ENCODE measurements at places on chromosomes 7 and 10.
A peak's percentile ranks its signal among the peaks of the same experiment; 100 is the strongest.

GRCh38 chr7:110309941-110310340 lies 781.0 kb upstream of the LRRN3 start:
- DNase-seq, result no peak

GRCh38 chr10:99659868-99660366 lies 608 bp downstream of the ENTPD7 start:
- DNase-seq, result no peak

DNA sequence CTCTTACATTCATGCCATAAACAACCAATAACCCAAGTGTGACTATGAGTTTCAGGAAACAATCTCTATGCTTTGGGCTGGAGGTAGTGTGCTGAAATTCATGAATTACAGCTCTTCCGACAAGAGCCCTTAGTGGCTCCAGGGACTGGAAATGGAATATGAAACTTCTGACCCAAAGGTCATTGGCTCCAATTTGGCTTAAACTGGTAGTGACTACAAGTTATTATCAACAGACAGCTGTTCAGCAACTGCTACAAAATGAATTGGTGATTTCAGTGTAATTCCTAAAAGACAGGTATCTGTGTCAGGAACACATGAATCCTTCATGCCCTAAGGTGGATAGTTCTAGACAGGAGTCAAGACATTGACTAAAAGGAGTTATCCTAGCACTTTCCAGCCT lies 745.4 kb downstream of the PHTF2 start:
- no peak for DNase-seq

DNA sequence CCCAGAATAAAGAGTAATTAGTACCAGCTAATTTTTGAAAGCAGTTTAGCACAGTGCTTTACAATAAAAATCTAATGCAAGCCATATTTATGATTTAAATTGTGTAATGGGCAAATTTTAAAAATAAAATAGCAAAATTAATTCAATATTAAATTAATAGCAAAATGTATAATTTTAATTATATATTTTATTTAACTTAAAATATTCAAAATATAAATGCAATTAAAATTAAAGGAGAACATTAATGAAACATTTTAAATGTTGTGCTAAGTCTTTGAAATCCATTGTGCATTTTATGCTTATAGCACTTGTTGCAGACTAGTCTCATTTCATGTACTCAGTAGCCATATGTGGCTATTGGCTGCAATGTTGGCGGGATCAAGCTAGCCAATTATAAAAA lies 367.6 kb downstream of the SUGCT start:
- no peak for DNase-seq

DNA sequence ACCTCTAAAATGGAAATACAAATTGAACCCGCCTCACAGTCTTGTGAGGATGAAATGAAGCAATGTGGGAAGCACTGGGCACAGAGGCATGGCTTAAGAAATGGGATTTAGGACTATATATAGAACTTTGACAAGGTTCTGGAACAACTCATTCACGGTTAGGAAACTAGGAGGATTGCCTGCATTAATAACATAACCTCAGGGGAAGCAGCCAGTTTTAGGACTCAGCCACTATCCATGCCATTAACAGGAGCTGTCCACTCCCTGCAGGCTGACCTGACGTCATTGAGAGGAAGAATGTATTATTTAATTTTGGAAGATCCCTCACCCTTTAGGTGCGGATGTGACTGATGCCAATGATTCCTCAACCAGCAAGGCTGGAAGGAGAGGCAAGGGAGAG lies 34.8 kb downstream of the ITGB8 start:
- no peak for DNase-seq

- DNase-seq, result peak; percentile 4
Observed at GRCh38 chr7:112938863-112939573, 147.6 kb downstream of the GPR85 start.

- no peak for DNase-seq
Observed at GRCh38 chr10:57336865-57337264, 930.8 kb downstream of the IPMK start.

DNA sequence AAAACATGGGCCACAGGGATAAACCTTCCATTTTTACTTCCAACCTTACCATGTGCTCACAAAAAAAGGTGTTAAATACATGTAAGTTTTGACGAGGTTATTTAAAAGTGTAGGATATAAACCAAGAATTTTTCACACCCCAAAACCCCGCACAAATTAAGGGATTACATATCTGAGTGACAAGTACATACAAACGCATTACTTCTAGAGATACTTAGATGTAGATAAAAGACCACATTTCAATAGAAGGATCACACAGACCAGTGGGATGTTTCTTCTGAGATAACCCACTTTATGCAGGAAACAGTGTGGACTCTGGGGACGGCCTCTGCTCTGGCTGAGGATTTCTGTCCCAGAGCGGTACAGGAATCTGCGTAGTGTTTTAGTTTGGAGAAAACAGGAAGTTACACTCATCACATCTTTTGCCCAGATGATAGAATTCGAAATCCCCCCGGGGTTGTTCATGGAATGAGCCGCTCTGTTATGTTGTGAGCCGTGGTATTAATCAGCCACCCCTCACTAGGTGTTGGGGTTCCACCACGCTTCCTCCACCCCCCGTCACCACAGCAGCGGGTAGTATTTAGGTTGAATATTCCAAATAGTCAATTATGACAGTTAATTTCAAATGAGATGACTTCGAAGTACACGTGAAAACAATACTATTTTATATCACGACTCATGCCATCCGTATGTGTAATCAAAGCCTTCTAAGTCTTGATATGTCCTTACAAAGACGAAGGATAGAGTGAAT lies 1.3 kb upstream of the CUL1 start:
- DNase-seq, result no peak

DNA sequence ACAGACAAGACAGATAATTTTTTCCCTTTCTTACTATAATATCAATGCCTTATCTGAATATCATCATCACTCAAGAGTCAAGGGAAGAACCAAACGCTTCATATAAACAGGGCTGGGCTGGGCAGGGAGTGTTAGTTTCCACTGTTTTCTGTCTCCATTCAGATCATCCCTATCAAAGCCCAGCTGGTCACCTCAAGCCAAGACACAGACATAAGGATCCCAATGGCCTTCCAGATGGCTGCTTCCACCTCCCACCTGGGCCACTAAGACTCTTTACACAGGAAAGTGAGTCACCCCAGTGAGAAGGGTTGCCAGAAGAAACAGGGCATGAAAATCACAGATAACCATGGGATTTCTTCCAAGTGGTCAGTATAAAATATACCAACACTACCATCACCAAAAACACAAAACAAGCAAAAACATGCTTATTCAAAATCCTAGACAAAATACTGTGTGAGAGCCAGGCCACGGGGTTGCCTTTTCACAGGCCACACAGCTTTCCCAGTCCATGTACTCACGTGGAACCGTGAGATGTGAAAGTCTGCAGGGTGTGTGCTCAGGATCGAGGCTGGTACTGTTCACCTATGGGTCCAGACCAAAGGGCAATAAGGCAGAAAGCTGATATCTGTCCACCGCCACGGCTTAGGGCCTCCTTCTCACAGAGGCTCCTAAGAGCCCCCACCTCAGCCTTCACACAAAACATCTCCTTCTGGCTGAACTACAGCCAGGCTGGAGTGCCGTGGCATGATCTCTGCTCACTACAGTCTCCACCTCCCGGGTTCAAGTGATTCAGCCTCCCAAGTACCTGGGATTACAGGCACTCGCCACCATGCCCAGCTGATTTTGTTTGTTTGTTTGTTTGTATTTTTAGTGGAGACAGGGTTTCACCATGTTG lies 5.7 kb downstream of the PRSS1 start:
- no peak for DNase-seq

- no peak for DNase-seq
Observed at GRCh38 chr10:78952686-78953085, 116.1 kb upstream of the ZMIZ1 start.

DNA sequence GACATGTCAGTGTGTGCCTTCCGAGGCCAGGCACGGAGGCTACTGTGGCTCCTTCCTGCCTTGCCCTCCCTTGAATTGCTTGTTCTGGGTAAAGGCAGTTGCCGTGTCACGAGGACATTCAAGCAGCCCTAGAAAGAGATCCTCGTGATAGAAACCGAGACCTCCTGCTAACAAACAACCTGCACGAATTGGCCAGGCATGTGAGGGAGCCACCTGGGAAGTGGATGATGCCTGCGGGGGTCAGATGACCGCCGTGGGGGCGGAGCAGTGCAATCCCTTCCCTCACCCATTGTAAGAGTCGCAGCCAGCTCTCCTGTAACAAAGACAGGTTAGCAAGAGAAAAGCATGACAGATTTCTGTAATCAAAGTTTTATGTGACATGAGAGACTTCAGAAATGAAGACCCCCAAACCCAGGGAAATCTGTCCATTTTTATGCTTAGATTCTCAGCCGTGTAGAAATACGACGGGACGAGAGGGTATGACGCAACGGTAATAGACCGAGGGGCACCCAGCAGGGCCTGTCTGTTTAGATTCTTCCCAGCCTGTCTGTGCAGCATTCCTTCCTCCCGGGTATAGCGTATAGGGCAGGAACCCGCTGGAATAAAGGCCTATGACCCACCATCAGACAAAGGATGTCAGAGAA lies 241.7 kb downstream of the GATA3 start:
- DNase-seq, result no peak

DNA sequence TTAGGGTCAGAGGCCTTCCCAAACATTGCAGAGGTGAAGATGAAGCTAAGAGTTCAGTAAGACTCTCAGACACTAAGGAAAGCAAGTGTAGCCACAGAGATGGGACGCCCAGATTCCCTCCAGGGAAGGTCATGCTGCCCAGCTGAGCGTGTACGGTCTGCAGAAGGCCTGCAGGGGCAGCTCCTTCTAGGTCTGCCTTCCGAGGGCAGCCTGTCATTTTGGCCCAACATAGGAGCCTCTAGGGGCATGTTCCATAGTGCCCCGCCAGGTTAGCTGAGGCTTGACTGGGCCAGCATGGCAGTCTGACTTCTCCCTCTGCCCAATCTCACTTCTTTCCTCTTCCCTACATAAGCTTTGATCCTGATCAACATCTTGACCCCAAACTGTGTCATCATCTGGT lies 130.7 kb downstream of the PIP4K2A start:
- no peak for DNase-seq

DNA sequence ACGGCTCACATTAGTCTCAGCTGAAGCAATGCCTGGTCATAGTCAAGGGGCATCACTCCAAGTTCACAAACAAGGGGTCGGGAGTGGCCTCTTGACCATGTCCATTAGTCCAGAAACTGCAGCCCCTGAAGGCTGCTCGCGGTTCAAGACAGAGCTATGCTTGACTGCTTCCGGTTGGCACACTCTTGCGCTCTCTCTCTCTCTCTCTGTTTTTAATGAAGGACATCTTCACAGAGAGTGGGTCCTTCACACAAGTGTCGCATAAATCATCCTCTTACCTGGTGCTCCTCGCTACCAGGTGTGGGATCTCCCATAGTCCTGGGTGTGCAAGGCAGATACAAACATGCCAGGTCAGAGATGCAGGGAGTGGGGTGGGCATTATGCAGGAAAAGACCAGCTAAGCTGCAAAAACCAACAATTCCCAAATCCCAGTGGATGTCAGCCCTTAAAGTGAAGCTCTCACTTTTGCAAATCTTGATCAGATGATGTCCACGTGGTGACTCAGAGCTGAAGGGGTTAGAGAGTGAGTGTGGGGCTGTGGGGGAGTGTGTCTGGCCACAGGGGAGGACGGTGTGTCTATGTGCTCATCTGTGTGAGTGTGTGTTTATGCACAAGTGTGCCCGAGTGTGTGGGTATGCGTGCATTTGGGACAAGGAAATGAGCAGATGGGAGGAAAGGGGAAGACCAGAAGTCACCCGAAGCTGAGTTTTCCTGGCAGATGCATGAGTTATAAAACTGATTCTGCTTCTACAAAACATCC lies 83.7 kb upstream of the PPP2R2D start:
- DNase-seq, result no peak

GRCh38 chr7:5500056-5500776 lies 76.6 kb upstream of the TNRC18 start:
- no peak for DNase-seq

GRCh38 chr10:124095096-124095495 lies 1.7 kb upstream of the CHST15 start:
- no peak for DNase-seq

DNA sequence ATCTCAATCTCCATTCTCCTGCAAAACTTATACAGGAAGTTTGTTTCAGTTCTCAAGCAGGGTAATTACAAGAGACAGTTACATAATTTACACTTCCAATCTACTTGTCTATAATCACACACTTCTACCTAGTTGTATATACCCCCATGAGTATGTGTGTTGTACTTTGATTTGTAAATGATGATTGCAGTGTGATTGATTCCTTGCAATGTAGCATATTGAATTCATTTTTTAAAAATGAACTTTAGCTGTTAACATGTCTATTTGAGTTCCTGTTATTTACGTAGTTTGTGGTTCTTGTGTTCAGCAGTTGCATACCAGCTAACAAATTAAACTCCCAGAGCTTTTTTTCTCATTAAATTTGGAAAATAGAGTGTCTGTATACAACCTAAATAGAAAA lies 102.5 kb upstream of the SAMD8 start:
- no peak for DNase-seq

DNA sequence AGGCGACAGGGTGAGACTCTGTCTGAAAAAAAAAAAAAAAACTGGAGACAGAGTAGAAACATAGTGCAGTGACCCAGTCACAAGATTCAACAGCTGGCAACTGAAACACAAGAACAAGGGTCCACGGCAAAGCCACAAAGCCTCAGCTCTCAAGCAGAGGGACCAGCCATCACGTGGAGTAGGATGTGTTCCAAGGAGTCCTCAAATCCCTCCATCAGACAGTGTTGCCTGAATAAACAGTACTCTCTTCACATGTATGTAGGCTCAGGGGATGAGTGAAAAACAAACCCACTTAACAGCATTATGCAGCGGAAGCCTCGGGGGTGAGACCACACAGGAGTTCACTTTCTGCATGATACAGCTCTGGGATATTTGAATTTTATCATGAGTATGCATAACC lies 62.0 kb downstream of the SLIT1 start:
- no peak for DNase-seq

- DNase-seq, result no peak
Observed at GRCh38 chr7:154646126-154647013, 356.6 kb downstream of the PAXIP1 start.

- no peak for DNase-seq
Observed at GRCh38 chr10:45640941-45641340, 31.6 kb downstream of the ZFAND4 start.

DNA sequence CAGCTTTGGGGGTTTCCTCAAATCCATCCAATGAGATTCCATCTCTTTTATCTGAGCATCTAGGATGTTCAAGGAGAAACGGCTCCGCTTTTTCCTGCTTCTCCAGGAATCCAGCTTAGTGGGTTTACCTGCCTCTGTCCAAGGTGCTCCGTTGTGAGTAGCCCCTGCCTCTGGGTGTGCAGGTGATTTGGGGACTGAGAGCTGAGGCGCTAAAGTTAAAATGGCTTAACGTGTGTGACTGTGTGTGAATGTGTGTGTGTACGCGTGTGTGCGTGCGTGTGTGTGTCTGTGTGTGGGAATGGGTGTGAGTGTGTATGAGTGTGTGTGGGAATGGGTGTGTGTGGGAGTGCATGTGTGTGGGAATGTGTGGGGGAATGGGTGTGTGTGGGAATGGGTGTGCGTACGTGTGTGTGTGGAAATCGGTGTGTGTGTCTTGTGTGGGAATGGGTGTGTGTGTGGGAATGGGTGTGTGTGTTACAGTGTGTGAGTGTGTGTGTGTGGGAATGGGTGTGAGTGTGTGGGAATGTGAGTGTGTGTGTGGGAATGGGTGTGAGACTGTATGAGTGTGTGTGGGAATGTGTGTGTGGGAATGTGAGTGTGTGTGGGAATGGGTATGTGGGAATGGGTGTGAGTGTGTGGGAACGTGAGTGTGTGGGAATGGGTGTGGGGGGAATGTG lies 90.2 kb upstream of the INSIG1 start:
- no peak for DNase-seq

GRCh38 chr7:140484479-140484878 lies 5.2 kb upstream of the MKRN1 start:
- DNase-seq, result no peak

- DNase-seq, result no peak
Observed at GRCh38 chr10:21972584-21972983, 30.9 kb downstream of the DNAJC1 start.
